NCI-H2029 treated with DMSO at 0.1 percent for 48 hours (cell line): ENCODE measurements at places on chromosomes 1 and 21.

DNA sequence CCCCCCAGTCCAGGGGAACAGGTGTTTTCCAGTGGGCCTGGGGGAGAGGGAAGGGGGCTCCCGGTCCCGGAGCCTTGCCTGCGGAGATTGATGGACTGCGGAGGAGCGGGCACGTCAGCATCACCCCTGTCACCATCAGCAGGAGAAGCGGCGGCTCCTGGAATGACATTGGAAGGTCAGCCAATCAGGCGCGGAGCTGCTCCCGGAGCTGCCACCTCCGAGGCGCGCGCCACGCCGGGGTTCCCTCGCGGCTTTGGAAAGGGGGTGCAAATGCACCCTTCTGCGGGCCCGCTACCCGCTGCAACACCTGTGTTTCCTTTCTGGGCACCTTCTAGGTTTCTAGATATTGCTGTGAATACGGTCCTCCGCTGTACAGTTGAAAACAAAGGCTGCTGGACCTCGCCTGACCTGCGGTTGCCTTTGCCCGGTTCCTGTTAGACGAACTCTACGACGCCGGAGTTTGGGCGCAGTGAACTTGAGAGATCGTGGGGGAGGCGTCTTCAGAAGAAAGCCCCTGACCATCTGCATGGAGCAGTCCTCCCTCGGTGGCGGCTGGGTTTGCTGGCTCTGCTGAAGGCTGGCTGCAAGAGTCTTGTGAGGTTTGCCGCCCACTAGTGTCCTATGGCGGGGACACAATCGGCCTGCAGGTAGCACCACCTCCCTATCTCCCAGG, 5.3 kb downstream of the DSCAM start:
- DNase-seq, result peak; percentile 59

GRCh38 chr21:15731243-15731613, 1.4 kb downstream of the USP25 start:
- no peak for DNase-seq

- DNase-seq, result no peak
Measured at GRCh38 chr1:243234978-243235647, 20.0 kb downstream of the CEP170 start.

DNA sequence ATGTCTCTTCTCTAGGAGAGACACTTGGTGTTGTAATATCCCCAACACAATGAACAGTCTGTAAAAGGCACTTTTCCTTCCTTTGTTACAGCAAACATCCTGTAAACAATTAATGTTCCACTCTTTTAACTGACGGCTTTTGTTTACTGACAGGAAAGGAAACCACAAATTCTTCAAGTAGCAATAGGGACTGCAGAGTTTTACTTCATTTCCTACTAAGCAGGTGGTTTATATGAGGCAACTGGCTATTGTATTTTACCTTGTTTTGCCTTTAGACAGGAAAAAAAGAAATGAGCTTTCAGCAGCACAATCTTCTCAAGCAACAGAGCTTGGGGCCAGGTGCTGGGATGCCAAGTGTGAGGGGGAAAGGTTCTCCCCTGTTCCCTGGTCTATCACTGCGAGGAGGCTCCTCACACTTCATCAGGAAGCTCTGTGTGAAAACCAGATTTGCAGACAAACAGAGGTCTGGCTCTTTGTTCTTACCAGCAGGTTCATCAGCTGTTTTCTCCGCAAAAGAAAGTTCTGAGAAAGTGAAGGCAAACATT, 51.2 kb downstream of the SIPA1L2 start:
- DNase-seq, result peak; percentile 23

- DNase-seq, result no peak
Measured at GRCh38 chr1:116465845-116466685, 93.0 kb downstream of the ATP1A1 start.

DNA sequence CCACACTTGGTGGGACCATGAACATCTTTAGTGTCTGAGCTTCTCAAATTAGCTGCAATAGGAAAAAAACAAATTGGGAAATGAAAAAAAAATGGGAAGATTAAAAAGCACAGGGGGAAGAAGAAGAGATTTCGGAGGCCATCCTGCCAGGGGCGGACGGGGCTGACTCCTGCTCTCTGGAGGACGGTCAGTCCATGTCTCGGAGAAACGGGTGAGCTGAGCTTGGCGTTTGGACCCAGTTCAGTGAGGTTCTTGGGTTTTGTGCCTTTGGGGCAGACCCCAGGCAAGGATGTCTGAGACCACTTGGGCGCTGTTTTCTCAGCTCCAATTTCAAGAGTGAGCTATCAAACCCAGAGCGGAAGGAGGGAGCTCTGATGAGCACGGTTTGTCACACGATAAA, 123.9 kb downstream of the PRDM2 start:
- no peak for DNase-seq

DNA sequence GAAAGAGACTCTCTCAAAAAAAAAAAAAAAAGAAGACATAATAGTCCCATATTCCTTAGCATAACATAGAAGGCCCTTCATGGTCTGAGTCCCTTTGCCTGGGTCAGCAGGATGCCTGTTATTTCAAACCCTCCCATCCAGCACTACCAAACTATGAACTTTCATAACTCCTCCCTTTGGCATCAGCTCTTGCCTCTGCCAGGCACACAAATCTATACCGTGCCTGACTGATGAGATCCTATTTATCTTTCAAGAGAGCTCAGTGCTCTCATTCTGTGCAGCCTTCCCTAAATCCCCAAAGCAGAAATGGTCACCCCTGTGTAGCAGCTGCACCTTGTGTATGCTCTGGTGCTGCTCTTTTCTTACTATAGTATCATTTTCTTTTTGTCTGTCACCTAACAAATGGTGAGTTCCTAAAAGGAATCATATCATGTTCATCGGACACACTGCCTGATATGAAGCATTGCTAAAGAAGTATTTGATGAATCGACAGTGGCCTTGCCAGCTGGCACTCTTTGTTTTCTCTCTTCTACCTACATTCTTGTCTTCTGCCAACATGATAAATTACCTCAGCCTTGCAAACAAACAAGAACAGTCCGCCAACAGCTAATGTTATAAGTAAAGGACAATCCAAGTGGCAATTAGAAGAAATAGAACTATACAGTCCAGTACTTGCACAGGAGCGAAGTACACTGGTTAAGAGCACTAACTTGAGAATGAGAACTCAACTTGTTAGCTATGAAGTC, 29.9 kb downstream of the FMO4 start:
- no peak for DNase-seq

DNA sequence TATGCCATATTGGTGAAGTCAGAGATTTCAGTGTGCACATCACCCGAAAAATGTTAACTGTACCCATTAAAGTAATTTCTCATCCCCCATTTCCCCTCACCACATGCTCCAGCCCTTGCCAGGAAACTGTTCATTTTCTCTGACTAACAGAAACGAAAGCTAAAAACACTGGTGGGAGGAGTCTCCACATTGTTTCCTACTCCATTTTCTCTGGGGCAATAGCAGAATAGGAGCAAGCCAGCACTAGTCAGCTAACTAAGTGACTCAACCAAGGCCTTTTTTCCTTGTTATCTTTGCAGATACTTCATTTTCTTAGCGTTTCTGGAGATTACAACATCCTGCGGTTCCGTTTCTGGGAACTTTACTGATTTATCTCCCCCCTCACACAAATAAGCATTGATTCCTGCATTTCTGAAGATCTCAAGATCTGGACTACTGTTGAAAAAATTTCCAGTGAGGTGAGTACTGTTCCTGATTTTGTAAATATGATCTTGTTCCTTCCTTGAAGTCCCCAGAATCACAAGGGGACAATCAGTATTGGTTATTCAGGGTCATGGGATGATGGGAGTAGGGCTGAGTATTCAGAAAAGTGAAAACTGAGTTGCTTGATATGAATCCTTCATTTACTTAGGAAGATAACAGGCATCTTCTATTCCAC, at the start of gene IFI16:
TSS of gene IFI16 (plus strand) at position 204 of the 658 bp plus-strand sequence. CDS start 4,774 bp downstream, outside the sequence.
- DNase-seq, result peak; percentile 48
